ENCODE measurements at places on chromosomes 5 and 9. TPM values are rescaled to one million over a fixed set of nuclear protein-coding genes. Genes with fewer than 3 reads are reported as not detected.
A peak's percentile ranks its signal among the peaks of the same experiment; 100 is the strongest.

The C5orf58 gene
- total RNA-seq = not detected

DNA sequence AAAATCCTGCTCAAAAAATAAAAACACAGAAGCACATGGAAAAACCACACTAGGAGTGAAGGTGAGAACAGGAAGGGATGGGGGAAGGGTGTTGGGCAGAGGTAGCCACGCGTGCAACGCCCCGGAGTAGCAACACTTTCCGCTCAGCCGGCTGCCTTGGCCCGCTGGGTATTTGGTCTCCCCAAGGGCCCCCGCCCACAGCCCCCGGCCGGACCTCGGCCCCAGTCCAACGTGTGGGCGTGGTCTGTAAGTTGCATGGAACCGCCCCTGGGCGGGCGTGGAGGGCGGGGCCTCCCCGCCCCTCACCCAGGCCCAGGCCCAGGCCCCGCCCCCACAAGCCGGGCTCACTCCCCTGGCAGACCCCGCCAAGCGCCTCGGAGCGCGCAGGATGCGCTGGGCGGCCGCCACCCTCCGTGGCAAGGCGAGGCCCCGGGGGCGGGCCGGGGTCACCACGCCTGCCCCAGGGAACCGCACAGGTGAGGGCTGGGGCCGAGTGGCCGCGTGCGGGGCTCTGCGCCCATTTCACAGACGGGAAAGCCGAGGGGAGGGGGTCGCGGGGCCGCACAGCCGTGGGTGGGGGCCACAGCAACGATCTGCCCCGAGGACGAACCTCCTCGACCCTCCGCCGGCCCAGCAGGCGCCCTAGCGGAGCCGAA, at the start of gene SUSD3:
Gene SUSD3 (plus strand): TSS at position 347 of the 656 bp plus-strand sequence. CDS start 42 bp downstream, at position 389.
- H3K27ac ChIP-seq = peak within 1 kb of the TSS; percentile 99
- H3K27me3 ChIP-seq = no peaks in the 10 kb centered on the region
- H3K4me3 ChIP-seq = peak within 1 kb of the TSS; percentile 90
- H3K4me1 ChIP-seq = peaks cover 44% of the 10 kb centered on the region
- peak; percentile 82 for DNase-seq

The PCDHB15 gene
- not detected for total RNA-seq

GRCh38 chr5:59660737-59661136, 232.8 kb downstream of the PDE4D start:
- no peak for DNase-seq
- H3K4me3 ChIP-seq = no peak overlapping the region
- no peaks in the 10 kb centered on the region for H3K36me3 ChIP-seq
- peaks cover 4% of the 10 kb centered on the region for H3K27me3 ChIP-seq

GRCh38 chr5:111453295-111453694, 59.0 kb downstream of the STARD4 start:
- no peak for DNase-seq
- H3K4me1 ChIP-seq = no peaks in the 10 kb centered on the region

DNA sequence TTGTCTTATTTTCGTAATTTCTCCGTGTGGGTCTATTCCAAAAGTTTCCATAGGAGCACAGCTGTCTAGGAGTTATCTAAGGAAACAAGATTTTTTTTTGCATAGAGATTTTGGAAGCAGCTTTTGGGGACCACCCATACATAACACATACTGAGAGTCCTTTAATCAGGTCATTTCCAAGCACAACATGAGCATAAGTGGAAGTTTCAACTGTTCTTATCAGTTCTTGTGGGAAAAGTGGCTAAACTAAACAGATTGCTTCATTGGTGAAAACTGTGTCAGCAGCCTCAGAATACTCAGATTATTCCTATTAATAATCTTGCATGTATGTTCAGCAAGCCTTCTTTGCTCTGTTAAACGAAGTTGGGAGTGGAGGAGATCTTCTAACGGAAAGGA, 153.6 kb upstream of the TYRP1 start:
- no peak overlapping the region for H3K27ac ChIP-seq
- no peak overlapping the region for H3K4me3 ChIP-seq
- no peaks in the 10 kb centered on the region for H3K36me3 ChIP-seq

The TMEM232 gene
- 0.74 TPM for total RNA-seq

Data from activated CD4-positive, alpha-beta memory T cell treated with anti-CD3 and anti-CD28 coated beads for 36 hours (primary cell).